ENCODE measurements at places on chromosomes 5 and 9.
A peak's percentile ranks its signal among the peaks of the same experiment; 100 is the strongest.

- DNase-seq = peak; percentile 85
Measured at GRCh38 chr9:77449240-77450084, 198.7 kb downstream of the GNA14 start.

- no peak for DNase-seq
Measured at GRCh38 chr5:35849860-35850259, 6.8 kb upstream of the IL7R start.

DNA sequence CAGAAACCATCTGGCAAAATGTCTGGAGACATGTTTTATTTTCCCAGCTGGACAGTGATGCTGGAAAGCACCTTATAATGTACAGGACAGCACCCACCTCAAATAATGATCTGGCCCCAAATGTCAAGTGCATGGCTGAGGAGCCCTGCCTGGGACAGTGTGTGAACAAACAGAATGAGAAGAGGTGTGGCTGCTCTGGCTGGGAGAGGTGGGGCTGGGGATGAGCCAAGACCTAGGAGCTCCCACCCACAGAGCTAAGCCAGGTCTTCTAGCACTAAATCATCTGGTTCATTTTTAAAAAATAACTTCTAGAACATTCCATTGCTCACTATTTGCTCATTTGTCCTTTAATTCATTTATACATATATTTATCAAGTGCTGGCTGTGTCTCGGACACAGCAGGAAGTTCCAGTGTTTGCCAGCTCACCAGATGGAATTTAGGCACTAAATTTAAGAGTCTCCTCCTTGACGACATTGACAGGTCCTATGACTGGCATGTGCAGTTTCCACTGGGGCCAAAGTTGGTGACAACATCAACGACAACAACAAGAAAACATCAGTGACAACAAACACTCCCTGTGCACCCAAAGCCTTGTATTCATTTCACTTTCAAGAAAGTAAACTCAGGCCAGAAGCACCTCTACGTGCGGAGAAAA, 59.1 kb downstream of the GTF3C4 start:
- no peak for DNase-seq

- no peak for DNase-seq
Measured at GRCh38 chr5:32771037-32771436, 59.9 kb downstream of the NPR3 start.

DNA sequence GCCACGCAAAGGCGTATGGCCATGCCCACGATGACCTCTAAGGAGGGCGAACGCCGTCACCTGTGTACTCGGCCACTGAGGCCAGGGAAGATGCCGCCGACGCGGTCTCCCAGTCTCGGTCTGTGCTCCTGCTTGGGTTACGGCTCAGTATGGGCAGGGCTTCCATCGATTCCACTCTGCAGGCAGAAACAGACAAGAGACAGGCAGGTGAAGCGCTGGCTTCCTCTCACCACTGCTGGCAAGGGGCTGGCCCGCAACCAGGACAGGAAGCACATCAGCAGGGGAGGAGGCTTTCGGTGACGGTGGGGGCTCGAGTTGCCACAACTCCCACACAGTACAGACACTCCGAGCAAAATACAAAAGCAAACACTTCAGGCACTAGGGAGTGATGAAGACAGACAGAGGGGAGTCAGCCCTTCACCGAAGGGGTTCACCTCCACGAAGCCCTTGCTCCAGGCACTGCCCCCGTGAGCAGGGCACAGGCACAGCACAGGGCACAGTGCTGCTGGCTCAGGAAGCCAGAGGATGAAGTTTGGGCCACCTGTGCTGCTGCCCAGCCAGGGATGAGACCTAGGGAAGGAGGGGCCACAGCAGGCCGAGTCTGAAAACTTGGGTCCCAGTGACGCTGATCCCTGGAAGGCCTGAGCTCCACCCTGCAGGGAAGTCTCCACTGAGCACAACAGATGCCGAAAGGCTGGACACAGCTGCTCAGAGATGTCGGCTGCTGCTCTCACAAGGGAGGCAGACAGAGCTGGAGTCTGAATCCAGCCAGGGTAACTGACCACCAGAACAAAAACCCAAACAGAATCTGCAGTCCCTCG, 91.3 kb downstream of the CAMSAP1 start:
- DNase-seq = no peak

DNA sequence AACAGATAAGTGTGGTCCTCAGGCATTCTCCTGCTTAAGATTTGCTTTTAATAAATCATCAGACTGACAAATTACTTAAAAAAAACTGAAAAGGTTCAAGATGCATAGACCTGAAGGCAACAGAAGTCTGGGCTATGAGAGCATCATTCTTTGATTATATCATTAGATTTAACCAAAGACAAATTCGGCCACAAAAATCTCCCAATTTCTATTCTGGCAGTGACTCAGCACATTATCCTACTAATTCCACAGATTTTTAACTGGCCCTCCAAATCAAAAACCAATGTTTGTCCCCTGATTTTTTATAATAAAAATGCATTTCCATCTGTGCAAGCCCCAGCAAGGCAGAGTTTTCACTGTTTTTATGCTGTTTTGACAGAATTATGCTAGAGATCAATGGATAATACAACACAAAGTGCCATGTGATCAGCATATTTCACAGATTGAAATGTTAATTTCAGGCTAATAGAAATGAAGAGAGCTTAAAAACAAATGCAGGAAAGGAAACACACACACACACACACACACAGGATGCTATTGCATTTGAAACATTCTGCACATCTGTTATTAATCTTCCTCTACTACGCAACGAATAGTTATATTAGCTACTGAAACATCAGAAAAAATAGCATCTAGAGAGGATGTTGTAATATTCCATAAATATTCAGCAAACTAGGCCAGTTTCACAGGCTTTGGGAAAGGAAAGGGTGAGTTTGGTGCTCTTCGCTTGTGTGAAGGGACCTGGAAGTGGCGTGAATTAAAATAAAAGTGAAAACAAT, 177.6 kb upstream of the ST8SIA4 start:
- DNase-seq = peak; percentile 2

Measured in ELR (cell line).